ENCODE measurements at places on chromosomes 13 and 19. TPM values are rescaled to one million over a fixed set of nuclear protein-coding genes. Genes with fewer than 3 reads are reported as not detected.

The SRRM5 gene
- 0.06 TPM for total RNA-seq

The BABAM1 gene
- total RNA-seq, result 25.5 TPM

The LYL1 gene
- total RNA-seq, result 2.4 TPM

The ATXN8OS gene
- not detected for total RNA-seq

The ZNF234 gene
- total RNA-seq, result 7.2 TPM

The CKAP2 gene
- 1.4 TPM for total RNA-seq

The VSTM2B gene
- total RNA-seq, result not detected

The SERTAD3 gene
- 7.2 TPM for total RNA-seq

The KIR2DL1 gene
- not detected for total RNA-seq
